ENCODE measurements at places on chromosomes 1 and 21.
A peak's percentile ranks its signal among the peaks of the same experiment; 100 is the strongest.

GRCh38 chr1:108096089-108096488 lies 104.1 kb downstream of the SLC25A24 start:
- H3K4me1 ChIP-seq, result no peaks in the 10 kb centered on the region
- H3K27ac ChIP-seq, result no peak overlapping the region
- H3K36me3 ChIP-seq, result no peaks in the 10 kb centered on the region
- H3K27me3 ChIP-seq, result no peaks in the 10 kb centered on the region
- no peak for DNase-seq

GRCh38 chr1:71390518-71390917 lies 309.7 kb upstream of the ZRANB2 start:
- no peak for DNase-seq
- H3K27ac ChIP-seq, result no peak overlapping the region
- H3K4me1 ChIP-seq, result peaks cover 8% of the 10 kb centered on the region
- H3K27me3 ChIP-seq, result peaks cover 32% of the 10 kb centered on the region

DNA sequence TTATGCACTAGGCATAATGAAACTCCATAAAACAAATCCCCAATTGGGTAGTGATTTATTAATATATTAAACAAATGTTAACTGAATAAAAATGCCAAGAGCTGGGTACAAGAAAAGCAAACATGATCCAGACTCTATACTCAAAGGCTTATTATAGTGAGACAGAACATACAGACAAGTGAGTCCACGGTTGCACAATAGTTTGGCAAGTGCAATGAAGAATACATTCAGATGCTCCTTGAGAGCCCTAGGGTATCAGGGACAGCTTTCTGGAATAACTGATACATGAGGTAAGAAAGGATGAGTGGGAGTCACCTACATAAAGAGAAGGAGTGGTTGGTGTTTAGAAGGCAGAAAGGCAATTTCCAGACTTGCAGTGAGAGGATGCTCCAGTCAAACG lies 85.1 kb downstream of the VAV3 start:
- H3K4me3 ChIP-seq, result no peak overlapping the region
- H3K36me3 ChIP-seq, result no peaks in the 10 kb centered on the region
- no peak for DNase-seq
- no peaks in the 10 kb centered on the region for H3K27me3 ChIP-seq

DNA sequence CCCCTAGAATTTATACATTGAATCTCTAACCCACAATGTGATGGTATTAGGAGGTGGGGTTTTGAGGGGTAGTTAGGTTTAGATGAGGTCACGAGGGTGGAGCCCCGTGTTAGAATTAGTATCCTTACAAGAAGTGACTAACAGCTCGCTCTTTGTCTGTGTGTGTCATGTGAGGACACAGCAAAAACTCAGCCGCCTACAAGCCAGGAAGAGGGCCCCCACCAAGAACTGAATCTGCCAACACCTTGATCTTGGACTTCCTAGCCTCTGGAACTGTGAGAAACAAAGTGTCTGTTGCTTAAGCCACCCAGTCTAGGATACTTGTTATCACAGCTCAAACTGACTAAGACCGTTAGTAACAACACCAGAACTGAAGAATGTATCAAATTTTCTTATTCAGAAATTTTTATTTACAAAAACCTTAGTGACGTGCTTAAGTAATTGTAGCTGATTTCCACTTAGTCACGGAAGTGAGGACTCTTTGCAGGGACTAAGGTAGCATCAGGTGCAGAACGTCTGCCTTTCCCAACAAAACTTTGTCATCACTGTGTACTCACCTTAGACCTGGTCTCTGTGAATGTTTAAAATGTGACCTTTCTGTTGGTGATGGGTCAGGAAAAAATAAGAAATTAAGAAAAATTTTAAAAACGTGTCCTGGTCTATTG lies 24.5 kb upstream of the LRRC8C start:
- no peak overlapping the region for H3K27ac ChIP-seq
- no peaks in the 10 kb centered on the region for H3K27me3 ChIP-seq
- H3K4me1 ChIP-seq, result peaks cover 11% of the 10 kb centered on the region
- no peak for DNase-seq

- H3K27me3 ChIP-seq, result no peaks in the 10 kb centered on the region
- no peak overlapping the region for H3K27ac ChIP-seq
- no peak for DNase-seq
- H3K4me3 ChIP-seq, result no peak overlapping the region
- no peaks in the 10 kb centered on the region for H3K36me3 ChIP-seq
Observed at GRCh38 chr1:169090900-169091311, 15.6 kb upstream of the ATP1B1 start.

GRCh38 chr1:109307274-109308021 lies 637 bp upstream of the MYBPHL start:
- H3K4me3 ChIP-seq, result no peak overlapping the region
- H3K4me1 ChIP-seq, result peaks cover 12% of the 10 kb centered on the region
- no peaks in the 10 kb centered on the region for H3K27me3 ChIP-seq
- DNase-seq, result no peak
- no peaks in the 10 kb centered on the region for H3K36me3 ChIP-seq

DNA sequence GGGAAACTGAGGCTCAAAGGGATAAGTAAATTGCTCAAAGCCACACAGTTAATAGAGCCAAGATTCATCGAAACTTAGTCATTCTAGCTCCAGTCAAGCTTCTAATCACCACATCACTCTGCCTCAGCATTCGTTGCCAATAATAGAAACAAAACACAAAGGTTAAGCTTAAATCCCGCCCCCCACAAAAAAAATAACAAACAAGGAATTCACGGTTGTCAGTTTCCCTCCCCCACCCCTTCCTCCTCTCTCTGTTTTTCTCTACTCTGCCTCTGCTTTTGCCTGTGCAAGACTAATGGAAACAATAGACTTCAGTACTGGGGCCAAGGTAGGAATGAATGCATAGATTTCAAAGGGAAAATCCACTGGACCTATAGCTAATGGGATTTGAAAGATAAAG lies 70.7 kb upstream of the ZNF644 start:
- H3K4me1 ChIP-seq, result peaks cover 14% of the 10 kb centered on the region
- peaks cover 6% of the 10 kb centered on the region for H3K36me3 ChIP-seq
- no peak overlapping the region for H3K4me3 ChIP-seq
- H3K27me3 ChIP-seq, result no peaks in the 10 kb centered on the region
- no peak overlapping the region for H3K27ac ChIP-seq
- DNase-seq, result no peak

GRCh38 chr1:216450227-216450626 lies 27.0 kb upstream of the USH2A start:
- H3K4me3 ChIP-seq, result no peak overlapping the region
- H3K27me3 ChIP-seq, result no peaks in the 10 kb centered on the region
- H3K36me3 ChIP-seq, result no peaks in the 10 kb centered on the region
- no peak overlapping the region for H3K27ac ChIP-seq
- no peaks in the 10 kb centered on the region for H3K4me1 ChIP-seq

DNA sequence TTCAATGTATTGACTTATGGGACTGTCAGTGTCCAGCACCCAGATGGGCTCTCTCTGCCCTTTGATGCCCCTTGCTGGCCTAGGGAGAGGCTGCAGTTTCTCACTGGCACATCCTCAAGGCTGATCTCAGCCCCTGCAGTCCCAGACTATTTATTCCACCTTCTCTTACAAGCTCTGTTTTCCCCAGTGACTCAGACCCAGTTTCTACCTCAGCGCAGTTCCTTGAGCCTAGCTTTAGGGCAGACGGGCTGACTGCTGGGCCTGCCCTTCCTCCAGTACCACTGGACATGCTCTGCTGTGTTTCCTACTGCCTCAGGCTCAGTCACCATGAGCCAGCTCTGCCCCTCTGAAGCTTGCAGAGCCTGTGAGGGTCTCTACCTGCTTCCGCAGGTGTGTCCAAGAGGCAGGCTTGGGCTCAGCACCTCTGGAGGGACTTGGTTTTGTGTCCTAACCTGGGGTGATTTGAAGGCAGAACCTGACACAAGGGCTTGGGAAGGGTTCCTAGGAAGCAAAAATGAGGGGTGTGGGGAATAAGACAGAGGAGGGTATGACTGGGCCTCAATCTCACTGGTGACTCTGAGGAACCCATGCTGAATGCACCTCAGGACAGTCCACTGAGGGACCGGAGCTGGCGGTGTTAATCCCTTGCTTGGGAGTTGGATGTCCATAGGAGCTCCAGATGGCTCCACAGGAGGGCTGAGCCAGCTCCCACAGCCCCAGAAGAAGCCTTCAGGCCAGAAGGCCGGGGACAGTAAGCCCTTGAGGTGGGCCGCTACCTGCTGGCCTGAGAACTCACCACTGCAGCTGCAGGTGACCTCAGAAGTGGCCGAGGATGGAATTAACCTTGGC lies 689.9 kb downstream of the MATN1 start:
- no peak overlapping the region for H3K27ac ChIP-seq
- no peaks in the 10 kb centered on the region for H3K36me3 ChIP-seq
- no peak overlapping the region for H3K4me3 ChIP-seq
- no peaks in the 10 kb centered on the region for H3K4me1 ChIP-seq

DNA sequence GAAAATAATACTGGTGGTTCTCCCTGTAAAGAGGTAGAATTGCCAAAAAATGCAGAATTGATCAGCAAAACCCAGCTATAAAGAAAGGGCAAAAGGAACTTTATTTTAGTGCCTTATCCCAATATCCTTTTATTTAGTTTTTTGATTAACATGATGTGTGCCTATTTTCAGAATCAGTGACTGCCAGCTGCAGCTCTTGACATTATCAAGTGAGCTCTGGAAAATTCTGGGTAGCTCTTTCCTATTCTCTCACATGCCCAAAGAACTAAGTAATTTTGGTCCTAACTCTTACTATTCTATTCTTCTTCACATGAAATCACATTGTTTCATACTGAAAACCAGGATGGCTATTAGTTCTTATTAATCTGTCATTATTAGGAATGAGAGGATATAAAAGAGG lies 22.1 kb downstream of the WNT2B start:
- no peak overlapping the region for H3K27ac ChIP-seq
- H3K4me1 ChIP-seq, result peaks cover 11% of the 10 kb centered on the region
- no peaks in the 10 kb centered on the region for H3K36me3 ChIP-seq
- no peaks in the 10 kb centered on the region for H3K27me3 ChIP-seq

GRCh38 chr1:198318085-198318484 lies 161.3 kb downstream of the NEK7 start:
- no peak for DNase-seq
- H3K4me3 ChIP-seq, result no peak overlapping the region
- no peaks in the 10 kb centered on the region for H3K36me3 ChIP-seq
- no peaks in the 10 kb centered on the region for H3K27me3 ChIP-seq
- no peak overlapping the region for H3K27ac ChIP-seq

GRCh38 chr1:188170935-188171334 lies 1342.2 kb downstream of the PLA2G4A start:
- no peaks in the 10 kb centered on the region for H3K27me3 ChIP-seq
- no peaks in the 10 kb centered on the region for H3K36me3 ChIP-seq
- no peak overlapping the region for H3K4me3 ChIP-seq
- no peaks in the 10 kb centered on the region for H3K4me1 ChIP-seq
- no peak for DNase-seq

DNA sequence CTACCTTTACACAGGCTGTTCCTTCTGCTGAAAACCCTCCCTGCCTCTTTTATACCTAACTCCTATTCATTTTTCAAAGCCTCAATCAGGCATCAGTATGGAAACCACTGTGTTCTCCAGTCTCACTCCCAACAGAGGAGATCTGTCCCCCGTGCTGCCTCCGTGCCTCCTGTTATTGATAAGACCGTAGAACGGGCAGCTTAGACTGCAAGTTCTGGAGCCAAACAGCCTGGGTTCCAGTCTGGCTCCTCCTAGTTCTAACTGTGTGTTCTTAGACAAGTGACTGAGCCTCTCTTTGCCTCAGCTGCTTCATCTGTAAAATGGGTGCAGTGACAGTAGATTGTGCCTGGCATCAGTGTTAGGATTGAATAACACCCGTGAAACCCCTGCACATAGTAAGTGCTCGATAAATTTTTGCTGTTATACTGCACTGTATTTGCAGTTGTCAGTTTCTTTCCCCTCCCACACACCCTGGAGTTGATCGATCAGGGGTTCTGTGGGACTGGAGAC lies 17.0 kb upstream of the IFFO2 start:
- H3K36me3 ChIP-seq, result no peaks in the 10 kb centered on the region
- no peaks in the 10 kb centered on the region for H3K27me3 ChIP-seq
- H3K4me3 ChIP-seq, result no peak overlapping the region
- no peak for DNase-seq

DNA sequence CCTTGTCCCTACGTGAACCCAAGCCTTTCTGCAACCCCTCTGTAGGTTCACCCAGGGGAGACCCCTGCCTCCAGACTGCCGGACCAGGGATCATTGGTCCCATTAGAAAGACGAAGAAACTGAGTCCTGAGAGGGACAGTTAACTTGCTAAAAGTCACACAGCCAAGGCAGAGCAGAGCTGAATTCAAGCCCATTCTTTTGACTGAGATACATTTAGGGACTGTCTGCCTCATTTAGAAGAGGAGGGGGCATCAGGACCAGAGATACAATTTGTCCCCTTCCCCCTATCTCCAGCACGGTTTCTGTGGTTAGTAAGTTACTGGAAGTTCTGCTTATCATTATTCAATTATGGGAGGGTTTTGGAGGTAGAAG lies 19.1 kb downstream of the KCNQ4 start:
- peak overlapping the region; percentile 57 for H3K4me3 ChIP-seq
- H3K36me3 ChIP-seq, result no peaks in the 10 kb centered on the region
- H3K4me1 ChIP-seq, result peaks cover 54% of the 10 kb centered on the region
- no peak overlapping the region for H3K27ac ChIP-seq
- no peak for DNase-seq
- peaks cover 18% of the 10 kb centered on the region for H3K27me3 ChIP-seq

DNA sequence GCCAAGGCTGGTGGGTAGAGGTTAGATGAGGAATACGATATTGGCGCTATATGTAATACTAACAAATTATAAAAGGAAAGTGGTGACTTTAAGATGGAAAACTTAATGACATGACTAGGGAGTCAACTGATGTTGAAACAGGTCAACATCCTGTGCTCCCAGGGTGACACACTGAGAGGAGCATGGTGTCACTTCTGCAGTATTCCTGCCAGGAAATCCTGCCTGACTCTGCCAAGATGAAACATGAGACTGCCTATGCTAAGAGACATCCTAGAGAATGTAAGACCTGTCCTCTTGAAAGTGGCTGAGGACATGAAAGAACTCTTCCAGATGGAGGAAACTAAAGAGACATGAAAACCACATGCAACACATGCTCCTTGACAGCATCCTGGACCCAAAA lies 65.0 kb upstream of the KCND3 start:
- H3K27me3 ChIP-seq, result no peaks in the 10 kb centered on the region
- H3K4me1 ChIP-seq, result no peaks in the 10 kb centered on the region
- H3K4me3 ChIP-seq, result no peak overlapping the region

- no peak overlapping the region for H3K4me3 ChIP-seq
- no peak for DNase-seq
- 0 out of 2 replicates have a peak, but pooled peaks cover 4% of the 10 kb centered on the region for H3K27me3 ChIP-seq
- no peak overlapping the region for H3K27ac ChIP-seq
- H3K4me1 ChIP-seq, result no peaks in the 10 kb centered on the region
Observed at GRCh38 chr1:222790115-222790514, 24.7 kb upstream of the DISP1 start.

GRCh38 chr1:177338376-177338775 lies 167.6 kb downstream of the BRINP2 start:
- H3K27ac ChIP-seq, result no peak overlapping the region
- DNase-seq, result no peak
- H3K27me3 ChIP-seq, result no peaks in the 10 kb centered on the region
- H3K4me3 ChIP-seq, result no peak overlapping the region

- no peak for DNase-seq
- H3K36me3 ChIP-seq, result no peaks in the 10 kb centered on the region
- H3K27ac ChIP-seq, result no peak overlapping the region
- H3K4me3 ChIP-seq, result no peak overlapping the region
Observed at GRCh38 chr1:22814176-22815042, 103.8 kb downstream of the EPHB2 start.

GRCh38 chr21:36080386-36080785 lies 10.6 kb downstream of the CBR1 start:
- no peaks in the 10 kb centered on the region for H3K36me3 ChIP-seq
- DNase-seq, result no peak
- H3K4me3 ChIP-seq, result no peak overlapping the region
- H3K27me3 ChIP-seq, result no peaks in the 10 kb centered on the region

Data from GM23338 (cell line).